HEK293T (cell line): ENCODE measurements at places on chromosomes 5 and 9.

GRCh38 chr5:39822020-39822419 is 397.2 kb upstream of the DAB2 start:
- no peak for DNase-seq

- no peak for DNase-seq
Observed at GRCh38 chr9:93258818-93259489, 75.0 kb downstream of the WNK2 start.

- no peak for DNase-seq
Observed at GRCh38 chr9:121725008-121725775, 73.8 kb downstream of the DAB2IP start.

DNA sequence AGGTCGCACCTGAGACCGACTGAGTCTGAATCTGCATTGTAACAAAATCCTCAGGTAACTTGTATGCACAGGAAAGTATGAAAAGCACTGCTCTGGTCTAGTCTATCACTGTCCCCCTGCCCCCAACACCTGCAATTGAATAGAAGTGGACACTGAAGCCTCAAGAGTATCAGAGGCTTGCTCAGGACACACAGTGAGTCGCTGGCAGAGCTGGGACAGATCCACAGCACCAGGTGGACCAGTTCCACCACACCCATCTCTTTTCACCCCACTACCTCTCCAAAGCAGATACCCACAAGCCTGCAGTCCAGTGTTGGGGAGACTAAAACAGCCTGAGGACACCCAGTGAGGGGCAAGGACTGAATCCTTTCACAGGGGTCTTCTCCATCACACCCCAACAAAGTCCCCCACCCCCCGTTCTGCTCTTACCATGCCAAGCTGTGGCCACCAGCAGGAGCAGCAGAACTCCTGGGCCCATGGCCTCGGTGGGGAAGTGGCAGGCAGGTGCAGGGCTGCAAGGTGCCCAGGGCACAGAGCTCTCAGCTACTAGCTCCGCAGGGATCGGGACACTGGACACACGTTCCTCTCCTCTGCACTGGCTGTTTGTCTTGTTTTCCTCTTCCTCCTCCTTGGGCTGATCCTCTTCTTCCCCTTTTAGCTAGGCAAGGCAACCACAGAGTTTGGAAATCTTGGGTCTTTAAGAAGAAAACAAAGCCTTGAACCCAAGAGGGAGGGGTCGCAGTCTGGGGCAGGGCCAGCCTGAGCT is at the start of gene CSF1R:
TSS of gene CSF1R (minus strand) at position 605 of the 766 bp plus-strand sequence. CDS start at position 478, 127 bp downstream.
- DNase-seq, result no peak

- no peak for DNase-seq
Observed at GRCh38 chr5:45279109-45279508, 417.1 kb downstream of the HCN1 start.

- DNase-seq, result no peak
Observed at GRCh38 chr9:70389621-70390266, 24.7 kb downstream of the KLF9 start.
